Iris pigment epithelial cell (primary cell): ENCODE measurements at places on chromosomes 7 and 10.

GRCh38 chr10:3687510-3688081, 97.4 kb downstream of the KLF6 start:
- DNase-seq, result peak; percentile 39

GRCh38 chr7:130697820-130698219, 11.5 kb upstream of the TSGA13 start:
- no peak for DNase-seq

- DNase-seq, result no peak
Measured at GRCh38 chr10:8767591-8767990, 713.1 kb downstream of the GATA3 start.

DNA sequence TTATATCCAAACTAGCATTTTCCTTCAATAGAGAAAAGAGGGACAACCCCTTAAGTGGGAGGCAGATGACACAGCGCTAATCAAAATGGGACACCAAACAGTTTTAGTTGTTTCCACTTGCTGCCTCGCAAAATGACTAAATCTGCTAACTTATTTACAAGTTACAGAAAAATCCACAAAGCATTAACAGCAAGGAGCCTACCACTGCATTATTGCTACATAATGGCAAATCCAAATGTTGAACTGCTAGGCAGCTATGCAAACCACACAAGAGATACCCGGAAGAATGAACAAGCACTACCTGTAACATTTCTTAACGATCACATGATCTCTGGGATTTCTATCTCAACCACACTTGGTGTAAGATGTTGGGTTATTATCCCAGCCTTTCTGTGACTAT, 96.7 kb downstream of the SFMBT2 start:
- no peak for DNase-seq

- peak; percentile 89 for DNase-seq
Measured at GRCh38 chr10:61904733-61905725, 3.5 kb downstream of the ARID5B start.

DNA sequence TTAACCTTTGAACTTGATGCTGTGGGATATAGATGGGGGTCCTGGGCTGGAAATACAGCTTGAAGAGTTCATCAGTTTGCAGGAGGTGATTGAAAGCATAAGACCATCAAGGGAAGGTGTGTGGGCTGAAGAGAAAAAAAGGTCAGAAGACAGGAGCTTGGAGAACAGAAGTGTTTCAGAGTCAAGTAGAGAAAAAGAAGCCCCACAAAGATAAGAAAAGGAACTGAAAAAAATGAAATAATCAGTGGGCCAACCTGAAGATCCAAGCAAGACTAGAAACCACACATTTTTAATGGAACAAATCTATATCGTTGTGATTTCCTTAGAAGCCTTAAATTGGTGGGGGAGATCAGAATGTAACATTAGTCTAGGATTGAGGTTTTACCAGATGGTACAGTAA, 22.5 kb downstream of the ZEB1 start:
- no peak for DNase-seq

DNA sequence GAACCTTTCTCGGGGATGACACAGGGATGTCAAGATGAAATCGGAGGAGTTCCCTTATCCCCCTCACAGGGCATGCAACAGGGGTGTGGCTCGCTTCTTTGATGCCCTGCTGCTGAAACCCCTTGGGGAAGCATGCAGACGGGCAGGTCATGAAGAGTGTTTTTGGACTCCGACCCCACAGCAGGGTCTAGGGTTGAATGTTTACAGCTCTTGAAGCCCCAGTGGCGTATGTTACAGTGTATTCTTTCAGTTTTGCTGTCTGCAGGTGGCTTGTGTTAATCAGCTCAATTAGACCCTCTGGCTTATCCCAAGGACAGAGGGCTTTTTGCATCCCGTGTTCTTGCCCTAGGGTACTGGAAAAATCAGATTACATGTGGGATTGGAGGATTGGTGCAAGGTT, 446.5 kb downstream of the LRMDA start:
- no peak for DNase-seq

GRCh38 chr7:73482746-73483145, 39.3 kb downstream of the BAZ1B start:
- peak; percentile 7 for DNase-seq

GRCh38 chr7:34390103-34390502, 267.9 kb upstream of the NPSR1 start:
- DNase-seq, result no peak

- DNase-seq, result no peak
Measured at GRCh38 chr10:44883593-44884331, 27.4 kb upstream of the TMEM72 start.

DNA sequence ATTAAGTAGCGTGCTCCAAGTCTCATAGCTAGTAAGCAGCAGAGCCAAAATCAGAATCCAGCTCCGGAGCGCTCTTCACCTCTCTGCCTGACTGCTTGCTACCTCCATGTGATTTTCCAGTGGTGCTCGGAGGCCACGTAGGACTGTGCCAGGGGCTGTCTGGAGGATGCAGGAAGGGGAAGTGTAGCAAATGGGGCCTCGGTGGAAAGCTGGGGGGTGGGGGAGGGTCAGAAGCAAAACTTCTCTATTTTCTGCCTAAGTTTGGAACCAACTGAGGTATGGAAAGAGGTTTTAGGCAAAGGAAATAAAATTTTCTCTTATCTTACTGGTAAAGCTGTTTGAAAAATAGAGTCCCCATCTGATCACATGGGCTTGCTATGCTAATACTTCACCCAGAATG, 108.7 kb downstream of the TBXAS1 start:
- DNase-seq, result no peak

- DNase-seq, result peak; percentile 44
Measured at GRCh38 chr7:2619116-2619515, 12.7 kb upstream of the TTYH3 start.

- no peak for DNase-seq
Measured at GRCh38 chr10:90583416-90583815, 274.4 kb downstream of the HTR7 start.

DNA sequence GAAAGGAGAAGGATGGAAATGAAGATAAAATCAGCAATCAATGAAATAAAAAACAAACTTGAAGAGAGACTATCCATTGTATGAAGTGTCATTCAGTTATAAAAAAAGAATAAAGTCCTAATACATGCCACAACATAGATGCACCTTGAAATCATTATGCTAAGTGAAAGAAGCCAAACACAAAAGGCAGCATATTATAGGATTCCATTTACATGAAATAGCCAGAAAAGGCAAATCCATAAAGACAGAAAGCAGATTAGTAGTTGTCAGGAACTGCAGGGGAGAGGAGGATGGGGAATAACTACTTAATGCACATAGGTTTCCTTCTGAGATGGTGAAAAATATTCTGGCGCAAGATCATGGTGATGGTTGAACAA, 6.6 kb upstream of the PON1 start:
- DNase-seq, result no peak

DNA sequence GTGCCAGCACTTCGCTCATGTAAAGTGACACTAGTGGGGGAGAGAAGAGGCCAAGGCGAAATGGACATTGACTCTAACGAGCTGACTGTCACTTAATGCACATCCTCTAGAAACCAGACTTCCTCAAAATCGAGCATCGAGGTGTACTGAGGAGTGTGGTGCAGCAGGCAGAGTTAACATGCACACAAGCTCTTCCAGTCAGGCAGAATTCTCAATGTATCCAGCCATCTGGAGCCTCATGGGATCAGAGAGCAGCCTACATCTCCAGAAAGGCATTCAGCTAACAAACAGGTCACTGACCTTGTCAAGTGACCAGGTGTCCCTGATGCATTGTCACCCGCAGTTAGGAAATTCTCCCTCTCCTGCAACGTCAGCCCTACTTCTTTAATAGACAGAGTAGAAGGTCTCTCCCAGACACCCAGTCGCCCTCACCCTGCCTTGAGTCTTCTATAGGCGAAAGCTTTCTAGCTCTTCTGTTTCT, 259.8 kb upstream of the AOAH start:
- DNase-seq, result no peak

- DNase-seq, result peak; percentile 63
Measured at GRCh38 chr10:9792181-9792580, 1225.5 kb upstream of the CELF2 start.

- DNase-seq, result peak; percentile 51
Measured at GRCh38 chr10:72831696-72832409, 61.7 kb upstream of the OIT3 start.

- DNase-seq, result no peak
Measured at GRCh38 chr10:95785942-95786669, 30.1 kb downstream of the ENTPD1 start.

- DNase-seq, result no peak
Measured at GRCh38 chr7:112014347-112014746, 191.9 kb downstream of the DOCK4 start.

- DNase-seq, result no peak
Measured at GRCh38 chr10:86003201-86003621, 363.4 kb downstream of the GRID1 start.

DNA sequence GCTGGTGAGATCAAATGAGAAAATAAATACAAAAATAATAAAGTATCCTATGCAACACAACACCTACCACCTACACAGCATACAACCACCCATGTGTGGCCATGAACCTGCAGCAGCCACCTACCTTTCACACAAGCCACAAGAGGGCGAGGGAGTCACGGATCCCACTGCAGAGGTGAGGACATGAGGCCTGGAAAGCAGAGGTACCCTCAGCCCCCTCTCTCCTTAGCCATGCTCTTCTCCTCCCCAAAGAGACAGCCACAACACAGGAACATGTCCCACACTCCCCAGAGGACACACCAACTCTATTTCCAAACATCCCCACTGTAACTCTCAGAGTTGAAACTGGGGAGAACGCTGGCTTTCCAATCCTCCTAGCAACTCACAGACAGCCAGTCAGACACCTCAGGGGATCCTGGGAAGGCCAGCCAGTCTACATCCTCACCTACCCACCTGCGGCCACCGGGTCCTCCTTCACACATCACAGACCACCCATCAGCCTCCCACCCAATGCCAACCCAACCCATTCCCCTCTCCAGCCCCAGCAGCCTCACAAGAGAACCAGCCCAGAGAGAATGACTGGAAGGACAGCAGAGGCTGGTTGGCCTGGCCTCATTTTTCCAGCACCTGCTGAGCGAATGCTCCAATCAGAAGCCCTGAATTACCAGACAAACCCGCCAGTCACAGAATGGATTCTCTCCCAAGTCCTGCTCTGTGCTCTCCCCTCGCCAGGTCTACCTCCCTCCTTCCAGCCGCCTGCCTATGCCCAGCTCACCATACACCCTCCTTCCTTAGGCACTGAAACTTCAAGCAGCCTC, 18.4 kb downstream of the DLG5 start:
- no peak for DNase-seq

- no peak for DNase-seq
Measured at GRCh38 chr10:82245157-82245556, 370.2 kb downstream of the NRG3 start.
